ENCODE measurements at places on chromosomes 5 and 9. TPM values are rescaled to one million over a fixed set of nuclear protein-coding genes. Genes with fewer than 3 reads are reported as not detected.

Gene RALGPS1
- total RNA-seq = 8.9 TPM

DNA sequence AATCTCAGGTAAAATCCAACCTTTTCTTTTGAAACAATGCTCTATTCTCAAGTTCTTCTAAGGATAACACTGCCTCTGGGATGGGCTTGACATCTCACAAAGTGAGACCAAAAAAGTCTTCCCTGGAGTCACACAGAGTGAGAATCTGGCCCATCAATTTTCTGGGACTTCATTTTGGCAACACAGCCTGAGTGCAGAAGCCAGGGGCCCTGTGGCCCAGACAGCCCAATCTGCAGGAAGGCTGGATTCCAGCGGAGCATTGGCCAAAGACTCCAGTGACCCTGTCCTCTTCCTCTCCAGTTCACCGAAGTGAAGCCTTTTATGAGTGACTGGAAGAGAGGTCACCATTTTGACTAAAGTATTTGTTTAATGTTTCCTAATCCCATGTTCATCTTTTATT is 105.1 kb downstream of the PLK2 start:
- H3K36me3 ChIP-seq = no peaks in the 10 kb centered on the region
- no peak overlapping the region for H3K27ac ChIP-seq
- no peak for DNase-seq
- H3K27me3 ChIP-seq = no peaks in the 10 kb centered on the region

DNA sequence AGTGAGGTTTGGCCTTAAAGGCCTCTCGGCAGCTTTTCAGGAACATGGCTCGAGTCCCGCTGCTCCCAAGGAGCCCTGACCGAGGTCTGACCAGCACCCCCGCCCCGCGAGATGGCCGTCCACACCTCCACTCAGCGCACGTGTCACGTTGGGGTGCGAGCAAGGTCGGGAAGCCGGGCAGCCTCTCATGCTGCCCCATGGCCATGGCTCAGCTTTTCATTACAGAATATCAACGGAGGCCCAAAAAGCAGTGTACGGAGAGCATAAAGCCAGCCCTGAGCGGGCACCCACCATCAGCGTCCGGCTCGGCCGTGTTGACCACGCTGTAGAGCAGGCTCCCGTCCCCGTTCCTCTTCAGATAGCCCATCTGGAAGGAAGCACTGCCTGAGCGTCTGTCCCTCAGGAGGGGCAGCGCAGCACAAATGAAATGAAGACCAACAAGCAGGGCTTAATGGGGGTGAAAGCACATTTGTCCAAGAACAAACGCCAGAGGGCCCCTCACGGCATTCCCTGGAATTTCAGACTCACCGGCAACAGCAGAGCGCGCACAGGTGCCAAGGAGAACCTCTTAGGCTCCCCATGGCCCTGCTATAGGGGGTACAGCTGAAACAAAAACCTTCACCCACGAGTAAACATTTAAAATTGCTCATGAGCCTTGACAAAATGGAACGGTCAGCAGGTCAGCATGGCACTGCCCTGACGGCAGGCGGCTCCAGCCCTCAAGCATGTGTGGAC is 11.6 kb downstream of the BRD9 start:
- no peaks in the 10 kb centered on the region for H3K27me3 ChIP-seq
- H3K4me1 ChIP-seq = no peaks in the 10 kb centered on the region
- no peak overlapping the region for H3K27ac ChIP-seq
- peaks cover 51% of the 10 kb centered on the region for H3K36me3 ChIP-seq

DNA sequence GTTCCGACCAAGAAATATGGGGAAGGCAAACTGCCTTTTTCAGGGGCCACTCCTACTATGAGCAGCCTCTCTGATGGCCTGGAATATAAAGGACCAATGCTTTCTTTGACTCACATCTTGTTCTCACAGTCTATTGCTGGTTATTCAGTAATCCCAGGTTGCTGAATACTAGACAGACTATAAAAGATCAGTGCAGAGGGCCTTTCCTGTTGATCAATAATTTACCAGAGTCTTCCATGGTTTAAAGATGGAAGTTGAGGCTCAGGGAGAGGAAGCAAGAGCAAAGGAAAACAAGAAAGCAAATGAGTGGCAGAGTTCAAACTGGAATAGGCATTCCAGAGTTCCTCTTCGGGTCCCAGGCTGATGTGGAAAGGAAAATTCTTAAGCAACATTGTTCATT is 62.9 kb downstream of the FBXO38 start:
- no peak overlapping the region for H3K4me3 ChIP-seq
- no peak for DNase-seq
- peaks cover 4% of the 10 kb centered on the region for H3K36me3 ChIP-seq
- no peaks in the 10 kb centered on the region for H3K4me1 ChIP-seq

GRCh38 chr5:6096101-6096500 is 282.2 kb downstream of the MED10 start:
- H3K4me3 ChIP-seq = no peak overlapping the region
- H3K27me3 ChIP-seq = no peaks in the 10 kb centered on the region
- no peaks in the 10 kb centered on the region for H3K4me1 ChIP-seq
- DNase-seq = no peak
- no peak overlapping the region for H3K27ac ChIP-seq
- H3K36me3 ChIP-seq = no peaks in the 10 kb centered on the region

Gene HTR4
- 0.76 TPM for total RNA-seq

- no peaks in the 10 kb centered on the region for H3K36me3 ChIP-seq
- peaks cover 4% of the 10 kb centered on the region for H3K4me1 ChIP-seq
- H3K4me3 ChIP-seq = no peak overlapping the region
- no peaks in the 10 kb centered on the region for H3K27me3 ChIP-seq
- DNase-seq = no peak
Observed at GRCh38 chr5:88732862-88733261, 150.1 kb downstream of the MEF2C start.

Gene AGXT2
- total RNA-seq = not detected

DNA sequence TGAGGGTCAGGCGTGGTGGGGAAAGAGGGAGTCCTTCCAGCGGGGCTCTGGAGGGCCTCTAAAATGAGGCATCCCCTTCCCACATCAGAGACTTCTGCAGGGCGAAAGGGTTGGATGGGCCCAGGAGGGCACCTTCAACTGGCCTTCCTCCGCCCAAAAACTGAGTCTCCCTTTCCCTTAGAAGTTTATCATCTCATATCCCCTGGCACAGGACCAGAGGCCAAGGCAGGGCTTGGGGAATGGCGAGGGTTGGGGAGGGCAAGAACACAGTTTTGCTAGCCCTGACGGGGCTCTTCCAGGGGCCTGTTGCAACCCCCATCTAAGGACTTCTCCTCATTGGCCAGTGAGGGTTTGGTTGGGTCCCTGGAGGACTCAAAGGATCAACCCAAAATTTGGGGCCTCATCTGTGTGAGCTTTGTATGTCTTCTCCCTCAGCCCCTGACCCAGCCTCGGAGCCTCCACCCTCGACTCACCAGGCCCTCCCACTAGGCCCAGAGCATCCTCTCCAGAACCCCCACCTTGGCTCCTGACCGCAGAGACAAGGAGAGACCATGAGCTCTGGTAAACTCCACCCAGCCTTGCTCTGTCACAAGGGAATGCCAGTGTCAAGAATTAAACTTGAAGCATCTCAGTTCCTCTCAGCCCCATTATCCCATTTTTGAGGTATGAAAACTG is 24.1 kb downstream of the AQP7 start:
- no peak overlapping the region for H3K27ac ChIP-seq
- H3K4me1 ChIP-seq = peaks cover 20% of the 10 kb centered on the region
- H3K4me3 ChIP-seq = no peak overlapping the region
- H3K27me3 ChIP-seq = no peaks in the 10 kb centered on the region
- no peak for DNase-seq

- no peaks in the 10 kb centered on the region for H3K4me1 ChIP-seq
- no peak for DNase-seq
- H3K36me3 ChIP-seq = no peaks in the 10 kb centered on the region
- H3K4me3 ChIP-seq = no peak overlapping the region
Observed at GRCh38 chr5:95410279-95410678, 19.1 kb downstream of the FAM81B start.

Gene OGN
- total RNA-seq = 4.6 TPM

DNA sequence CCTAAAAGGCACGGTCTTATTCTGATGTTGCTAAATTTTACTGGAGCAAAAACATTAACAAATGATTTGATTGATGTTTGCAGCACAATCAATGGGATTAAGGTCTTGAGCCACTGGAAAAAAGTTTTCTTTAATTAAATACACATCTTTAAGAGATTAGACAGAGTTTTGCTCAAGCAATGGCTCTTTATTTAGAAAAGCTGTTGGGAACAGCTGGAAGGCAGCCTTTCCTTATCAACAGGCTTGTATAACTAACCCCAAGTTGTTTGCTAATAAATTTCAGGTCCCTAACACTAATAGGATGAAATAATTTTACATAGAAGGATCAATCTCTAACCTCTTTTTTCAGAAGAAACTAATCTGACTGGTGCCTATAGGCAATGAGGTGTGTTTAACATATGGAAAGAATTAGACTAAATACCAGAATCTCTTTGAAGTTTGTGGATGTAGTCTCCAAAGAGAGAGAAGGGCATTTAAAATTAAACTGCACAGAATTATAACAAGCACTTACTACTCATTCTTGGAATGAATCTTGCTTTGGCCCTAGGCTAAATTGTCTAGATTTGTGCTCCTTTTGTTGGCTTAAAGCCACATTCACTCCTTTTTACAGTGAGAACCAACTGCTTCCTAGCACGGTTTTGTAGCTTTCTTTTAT is 67.3 kb upstream of the TNFAIP8 start:
- no peak overlapping the region for H3K4me3 ChIP-seq
- H3K4me1 ChIP-seq = peaks cover 77% of the 10 kb centered on the region
- H3K27me3 ChIP-seq = no peaks in the 10 kb centered on the region
- H3K27ac ChIP-seq = no peak overlapping the region
- H3K36me3 ChIP-seq = no peaks in the 10 kb centered on the region
- DNase-seq = no peak

Gene TAS2R1
- total RNA-seq = not detected

- no peak overlapping the region for H3K4me3 ChIP-seq
- no peak overlapping the region for H3K27ac ChIP-seq
- peaks cover 7% of the 10 kb centered on the region for H3K4me1 ChIP-seq
- no peaks in the 10 kb centered on the region for H3K27me3 ChIP-seq
Observed at GRCh38 chr5:140251527-140251973, 51.4 kb downstream of the PFDN1 start.

GRCh38 chr5:82786748-82787147 is 290.4 kb downstream of the TMEM167A start:
- H3K4me1 ChIP-seq = no peaks in the 10 kb centered on the region
- H3K4me3 ChIP-seq = no peak overlapping the region
- no peak overlapping the region for H3K27ac ChIP-seq
- no peaks in the 10 kb centered on the region for H3K27me3 ChIP-seq

- H3K27ac ChIP-seq = no peak overlapping the region
- no peaks in the 10 kb centered on the region for H3K4me1 ChIP-seq
- no peak for DNase-seq
- no peaks in the 10 kb centered on the region for H3K36me3 ChIP-seq
Observed at GRCh38 chr5:92180391-92180790, 797.3 kb upstream of the ARRDC3 start.

GRCh38 chr9:76558465-76558864 is 99.5 kb downstream of the GCNT1 start:
- H3K36me3 ChIP-seq = no peaks in the 10 kb centered on the region
- H3K4me3 ChIP-seq = no peak overlapping the region
- no peaks in the 10 kb centered on the region for H3K27me3 ChIP-seq
- H3K27ac ChIP-seq = no peak overlapping the region

- H3K27me3 ChIP-seq = peaks cover 96% of the 10 kb centered on the region
- H3K4me1 ChIP-seq = no peaks in the 10 kb centered on the region
- DNase-seq = no peak
- H3K36me3 ChIP-seq = no peaks in the 10 kb centered on the region
Observed at GRCh38 chr5:115186794-115187193, 17.1 kb upstream of the TRIM36 start.
